ENCODE measurements at places on chromosomes 13 and 19. TPM values are rescaled to one million over a fixed set of nuclear protein-coding genes. Genes with fewer than 3 reads are reported as not detected.

LIM2 gene
- total RNA-seq: not detected

MIR17HG gene
- 7.9 TPM for total RNA-seq

EFNA2 gene
- total RNA-seq: not detected

TPTE2 gene
- not detected for total RNA-seq

ZNF560 gene
- 8.4 TPM for total RNA-seq

CARD8 gene
- total RNA-seq: 22.9 TPM

SSC5D gene
- 67.9 TPM for total RNA-seq

COX7A1 gene
- total RNA-seq: 4.3 TPM

SRRM5 gene
- 0.24 TPM for total RNA-seq

ZNF534 gene
- total RNA-seq: 6.5 TPM

ERICH6B gene
- not detected for total RNA-seq

U2AF2 gene
- 40.7 TPM for total RNA-seq

ITGBL1 gene
- total RNA-seq: 5.1 TPM

RAB3A gene
- total RNA-seq: not detected

PIP5K1C gene
- total RNA-seq: 25.0 TPM

ATP1A3 gene
- total RNA-seq: 3.4 TPM

IGFL2 gene
- total RNA-seq: 35.6 TPM

PEG3 gene
- total RNA-seq: 181 TPM

ELAVL3 gene
- 1.2 TPM for total RNA-seq

LIG1 gene
- total RNA-seq: 14.9 TPM

CYP2A7 gene
- 0.24 TPM for total RNA-seq

ASF1B gene
- total RNA-seq: 0.48 TPM
